Dermis lymphatic vessel endothelial cell (primary cell): ENCODE measurements at places on chromosomes 7 and 10. TPM values are rescaled to one million over a fixed set of nuclear protein-coding genes. Genes with fewer than 3 reads are reported as not detected.

The KCNIP2 gene
- total RNA-seq = 0.09 and 0.11 TPM in 2 replicates

The GHRHR gene
- total RNA-seq = not detected in 2 replicates

The DUSP5 gene
- 47.5 and 54.9 TPM in 2 replicates for total RNA-seq

The SVOPL gene
- not detected in 2 replicates for total RNA-seq

The SORCS1 gene
- total RNA-seq = not detected in 2 replicates

The CHST15 gene
- 73.1 and 158 TPM in 2 replicates for total RNA-seq

The DIP2C gene
- 7.5 and 13.9 TPM in 2 replicates for total RNA-seq

The NEUROD6 gene
- not detected in 2 replicates for total RNA-seq

The ABCB1 gene
- total RNA-seq = 0.26 and 0.87 TPM in 2 replicates

The ATP6V0E2 gene
- total RNA-seq = 4.2 and 4.9 TPM in 2 replicates

The GIMAP1 gene
- total RNA-seq = 21.1 and 28.8 TPM in 2 replicates

The CTAGE4 gene
- 0.09 TPM in 1 of 2 replicates, not detected in the other for total RNA-seq

The LAMB4 gene
- total RNA-seq = 0.11 and 0.43 TPM in 2 replicates

The ERVW-1 gene
- total RNA-seq = not detected in 2 replicates

The WNT2 gene
- total RNA-seq = not detected in 2 replicates

The LRIT1 gene
- not detected in 2 replicates for total RNA-seq

The LEP gene
- total RNA-seq = not detected in 2 replicates

The GIMAP2 gene
- total RNA-seq = 33.9 and 42.9 TPM in 2 replicates

The RADIL gene
- total RNA-seq = 5.1 and 5.5 TPM in 2 replicates

The PLEKHS1 gene
- total RNA-seq = not detected in 2 replicates

The ZNF727 gene
- total RNA-seq = 0.26 TPM in 1 of 2 replicates, not detected in the other

The RBM20 gene
- total RNA-seq = 1.1 and 1.6 TPM in 2 replicates

The CCDC136 gene
- total RNA-seq = 0.33 and 1.6 TPM in 2 replicates

The SYNPO2L gene
- total RNA-seq = not detected in 2 replicates

The CFAP58 gene
- total RNA-seq = 2.5 and 3.4 TPM in 2 replicates

The AIFM2 gene
- 0.52 and 0.87 TPM in 2 replicates for total RNA-seq

The AKR1C1 gene
- 51.5 and 55.6 TPM in 2 replicates for total RNA-seq

The ATE1 gene
- 35.5 and 42.4 TPM in 2 replicates for total RNA-seq

The DYDC2 gene
- total RNA-seq = not detected in 2 replicates

The RPEL1 gene
- 0.09 and 0.11 TPM in 2 replicates for total RNA-seq

The GBX1 gene
- total RNA-seq = not detected in 2 replicates

The ANKRD61 gene
- under 0.01 and 0.09 TPM in 2 replicates for total RNA-seq

The SPDYE11 gene
- total RNA-seq = not detected in 2 replicates

The CBLL1 gene
- total RNA-seq = 10.2 and 17.5 TPM in 2 replicates

The GPR26 gene
- total RNA-seq = not detected in 2 replicates

The HABP2 gene
- 0.09 and 0.22 TPM in 2 replicates for total RNA-seq

The FANK1 gene
- 0.22 and 1.1 TPM in 2 replicates for total RNA-seq

The HOXA7 gene
- total RNA-seq = 1.4 and 2.5 TPM in 2 replicates

The SPAM1 gene
- total RNA-seq = not detected in 2 replicates

The RHOBTB1 gene
- total RNA-seq = 30.9 and 41.6 TPM in 2 replicates

The SPAG6 gene
- 0.11 TPM in 1 of 2 replicates, not detected in the other for total RNA-seq

The GPR146 gene
- total RNA-seq = 21.7 and 24.7 TPM in 2 replicates

The SMIM30 gene
- total RNA-seq = 59.3 and 60.1 TPM in 2 replicates

The SFR1 gene
- 4.1 and 5.3 TPM in 2 replicates for total RNA-seq

The DENND2A gene
- total RNA-seq = 0.33 and 1.0 TPM in 2 replicates

The C10orf53 gene
- total RNA-seq = not detected in 2 replicates

The CCDC3 gene
- total RNA-seq = under 0.01 TPM in 1 of 2 replicates, not detected in the other

The SLC16A9 gene
- under 0.01 TPM in 1 of 2 replicates, not detected in the other for total RNA-seq

The NAT16 gene
- not detected in 2 replicates for total RNA-seq

The AKR1C8 gene
- not detected in 2 replicates for total RNA-seq

The FAM241B gene
- total RNA-seq = 0.09 and 0.22 TPM in 2 replicates

The KIF11 gene
- total RNA-seq = 4.3 and 5.8 TPM in 2 replicates

The OR6B1 gene
- total RNA-seq = not detected in 2 replicates
